Stimulated activated CD8-positive, alpha-beta memory T cell treated with anti-CD3 and anti-CD28 coated beads, Interleukin-4, amount 100 ng/mL, for 24 hours (primary cell): ENCODE measurements at places on chromosomes 7 and 10.

GRCh38 chr10:12950583-12951128 lies 50.9 kb downstream of the CCDC3 start:
- DNase-seq, result no peak

DNA sequence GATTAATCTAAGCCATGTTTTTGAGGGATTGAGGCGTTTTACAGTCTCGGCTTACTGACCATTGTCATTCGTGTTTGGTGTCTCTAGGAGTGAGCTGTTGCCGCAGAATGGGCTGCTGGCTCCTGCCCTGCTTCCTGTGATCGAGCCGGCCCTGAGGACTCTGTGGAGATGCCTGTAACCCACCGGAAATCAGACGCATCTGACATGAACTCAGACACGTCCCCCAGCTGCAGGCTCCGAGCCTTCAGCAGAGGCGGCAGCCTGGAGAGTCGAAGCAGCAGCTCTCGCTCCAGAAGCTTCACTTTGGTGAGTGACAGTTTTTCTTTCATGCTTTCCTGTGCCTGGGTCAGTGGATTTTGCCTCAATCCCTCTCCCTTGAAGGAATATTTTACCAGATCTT lies 28.8 kb downstream of the PROSER2 start:
- no peak for DNase-seq

- DNase-seq, result peak; percentile 36
Measured at GRCh38 chr10:26860102-26860442, 686 bp downstream of the ABI1 start.

DNA sequence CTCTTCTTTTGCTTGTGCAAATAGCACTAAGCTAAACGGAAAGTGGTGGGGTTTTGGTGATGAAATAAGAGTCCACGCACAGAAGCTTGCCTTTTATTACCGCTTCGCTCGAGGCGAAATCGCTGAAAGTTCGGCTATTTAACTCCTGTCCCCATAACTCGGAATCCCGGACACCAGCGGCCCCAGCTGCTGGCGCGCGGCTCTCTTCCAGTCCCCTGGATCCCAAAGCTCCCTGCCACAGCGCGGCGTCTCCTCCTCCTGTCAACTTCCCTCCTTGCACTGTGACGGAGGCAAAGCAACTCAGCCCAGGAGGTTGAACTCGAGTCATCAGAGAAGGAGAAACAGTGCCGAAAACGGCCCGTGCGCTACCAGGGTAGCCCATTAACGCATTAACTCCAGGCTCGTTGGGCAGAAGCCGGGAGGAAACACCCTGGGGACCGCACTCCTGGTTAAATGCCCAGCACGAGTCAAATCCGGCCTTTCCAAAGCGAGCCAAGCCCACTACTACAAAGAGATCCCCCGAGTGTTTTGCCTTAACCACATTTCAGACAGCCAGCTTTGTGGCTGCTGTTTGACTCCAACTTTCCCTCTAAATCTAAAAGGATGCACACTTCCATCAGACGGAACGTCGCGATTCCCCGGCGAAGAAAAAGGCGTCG lies 1.3 kb downstream of the SEMA3D start:
- no peak for DNase-seq

- DNase-seq, result no peak
Measured at GRCh38 chr7:121436688-121437087, 40.6 kb upstream of the FAM3C start.

- no peak for DNase-seq
Measured at GRCh38 chr7:77897004-77897547, 98.5 kb downstream of the PHTF2 start.

- DNase-seq, result no peak
Measured at GRCh38 chr7:66356277-66356721, 151.2 kb downstream of the TPST1 start.

DNA sequence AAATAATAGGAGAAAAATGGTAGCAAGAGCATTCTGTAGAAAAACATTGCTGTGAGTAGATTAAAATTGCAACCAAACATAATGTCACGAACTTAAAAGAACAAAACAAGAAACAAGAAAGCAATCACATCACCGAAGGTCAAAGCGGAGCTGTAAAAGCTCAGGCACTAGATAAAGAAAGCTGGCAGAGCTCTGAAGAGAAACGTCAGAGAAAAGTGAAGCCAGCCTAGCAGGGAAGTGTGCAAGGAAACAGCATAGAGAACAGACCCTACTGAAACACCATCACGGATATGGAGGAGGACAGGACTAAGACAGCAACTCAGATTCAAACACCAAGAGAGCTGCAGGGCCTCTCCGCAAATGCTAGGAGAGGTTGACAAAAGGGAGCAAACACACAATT lies 22.5 kb upstream of the DDC start:
- no peak for DNase-seq

DNA sequence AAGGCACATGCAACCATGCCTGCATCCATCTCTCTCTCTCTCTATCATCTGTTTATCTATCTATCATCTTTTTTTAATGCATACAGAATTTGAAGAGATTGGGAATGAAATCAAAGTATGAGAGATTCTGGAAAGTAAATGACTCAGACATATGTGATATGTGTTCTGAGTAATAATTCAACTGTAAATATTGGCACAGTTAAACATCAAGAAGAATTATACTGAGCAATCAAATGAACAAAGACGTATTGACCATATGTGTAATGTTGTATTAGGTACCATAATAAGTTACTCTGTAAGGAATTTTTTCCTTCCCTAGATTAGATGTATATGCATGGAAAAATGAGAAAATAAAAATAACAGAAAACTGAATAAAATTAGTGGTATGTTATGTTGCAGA lies 108.3 kb downstream of the SUGCT start:
- no peak for DNase-seq

DNA sequence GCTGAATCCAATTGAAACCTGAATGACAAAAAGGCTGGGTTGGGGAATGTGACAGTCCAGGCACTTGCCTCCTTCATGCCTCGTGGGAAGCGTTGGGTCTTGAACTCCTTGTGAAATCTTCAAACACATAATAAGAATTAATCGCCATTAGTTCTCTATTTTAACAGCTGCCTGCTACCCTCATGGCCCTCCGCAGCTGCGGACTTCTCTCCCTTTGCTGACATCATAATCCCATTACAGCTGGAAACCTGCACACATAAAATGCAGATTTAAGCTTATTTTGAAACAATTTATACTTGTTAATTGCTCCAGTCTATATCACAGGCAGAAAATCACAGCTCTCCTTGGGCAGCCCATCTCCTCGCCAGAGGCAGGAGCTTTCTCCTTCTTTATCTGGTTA lies 403.0 kb upstream of the MKI67 start:
- DNase-seq, result no peak

DNA sequence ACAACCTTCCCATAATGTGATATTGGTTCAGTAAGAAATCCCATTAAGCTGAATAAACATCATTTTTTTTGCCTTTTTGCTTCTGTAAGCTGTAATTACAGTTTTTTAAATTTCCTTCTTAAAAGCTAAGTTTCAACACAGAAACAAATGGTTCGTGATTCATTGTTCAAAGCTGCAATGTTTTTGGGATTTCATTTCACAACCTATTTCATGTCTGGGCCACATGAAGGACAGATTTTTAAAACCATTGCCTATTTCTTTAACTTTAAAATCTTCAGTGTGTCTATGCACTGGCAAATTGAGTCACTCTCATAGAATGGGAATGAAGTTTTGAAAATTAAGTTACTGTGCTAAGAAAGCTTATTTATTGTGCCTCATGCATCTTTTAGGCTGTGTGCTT lies 66.9 kb downstream of the TFPI2 start:
- no peak for DNase-seq

DNA sequence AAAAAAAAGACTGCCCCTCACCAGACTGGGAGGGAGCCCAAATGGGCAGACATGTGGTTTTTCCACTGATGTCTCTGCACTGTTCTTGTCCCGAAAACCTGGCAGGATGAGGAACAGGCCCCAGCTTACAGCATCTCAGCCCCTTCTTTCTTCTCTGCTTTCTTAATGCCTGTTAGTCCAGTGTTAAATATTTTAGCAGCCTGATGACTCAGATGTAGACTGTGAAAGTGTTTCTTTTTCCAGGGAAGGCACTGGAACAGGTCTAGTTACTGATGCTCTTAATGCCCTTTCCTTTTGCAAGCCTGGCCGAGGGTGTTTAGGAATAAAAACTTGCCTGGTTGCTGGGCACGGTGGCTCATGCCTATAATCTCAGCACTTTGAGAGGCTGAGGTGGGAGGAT lies 107.7 kb downstream of the TACC2 start:
- DNase-seq, result no peak

DNA sequence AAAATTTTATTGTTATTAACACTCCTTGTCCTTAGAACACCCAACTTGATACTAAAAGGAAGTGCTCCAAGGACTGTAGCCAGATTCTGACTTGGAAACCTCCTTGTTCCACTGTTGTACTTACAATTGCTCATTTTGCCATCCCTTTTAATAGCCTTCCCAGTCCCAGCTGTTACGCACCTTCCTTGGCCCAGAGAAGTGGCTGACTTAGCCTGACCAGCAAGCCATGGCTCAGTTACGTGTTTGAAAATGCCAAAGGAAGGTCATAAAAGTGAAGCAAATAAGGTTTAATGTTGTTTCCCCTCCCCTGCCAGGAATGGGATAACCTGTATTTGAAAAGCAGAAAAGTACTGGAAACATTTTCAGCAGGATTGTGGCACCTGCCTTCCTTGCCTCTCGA lies 3.7 kb upstream of the ANKRD1 start:
- no peak for DNase-seq

- no peak for DNase-seq
Measured at GRCh38 chr7:91520645-91521044, 256.4 kb downstream of the FZD1 start.

- DNase-seq, result no peak
Measured at GRCh38 chr10:68271196-68271882, 39.4 kb upstream of the ATOH7 start.

- no peak for DNase-seq
Measured at GRCh38 chr7:54637712-54638396, 95.7 kb downstream of the VSTM2A start.
